ENCODE measurements at places on chromosomes 1 and 21.

DNA sequence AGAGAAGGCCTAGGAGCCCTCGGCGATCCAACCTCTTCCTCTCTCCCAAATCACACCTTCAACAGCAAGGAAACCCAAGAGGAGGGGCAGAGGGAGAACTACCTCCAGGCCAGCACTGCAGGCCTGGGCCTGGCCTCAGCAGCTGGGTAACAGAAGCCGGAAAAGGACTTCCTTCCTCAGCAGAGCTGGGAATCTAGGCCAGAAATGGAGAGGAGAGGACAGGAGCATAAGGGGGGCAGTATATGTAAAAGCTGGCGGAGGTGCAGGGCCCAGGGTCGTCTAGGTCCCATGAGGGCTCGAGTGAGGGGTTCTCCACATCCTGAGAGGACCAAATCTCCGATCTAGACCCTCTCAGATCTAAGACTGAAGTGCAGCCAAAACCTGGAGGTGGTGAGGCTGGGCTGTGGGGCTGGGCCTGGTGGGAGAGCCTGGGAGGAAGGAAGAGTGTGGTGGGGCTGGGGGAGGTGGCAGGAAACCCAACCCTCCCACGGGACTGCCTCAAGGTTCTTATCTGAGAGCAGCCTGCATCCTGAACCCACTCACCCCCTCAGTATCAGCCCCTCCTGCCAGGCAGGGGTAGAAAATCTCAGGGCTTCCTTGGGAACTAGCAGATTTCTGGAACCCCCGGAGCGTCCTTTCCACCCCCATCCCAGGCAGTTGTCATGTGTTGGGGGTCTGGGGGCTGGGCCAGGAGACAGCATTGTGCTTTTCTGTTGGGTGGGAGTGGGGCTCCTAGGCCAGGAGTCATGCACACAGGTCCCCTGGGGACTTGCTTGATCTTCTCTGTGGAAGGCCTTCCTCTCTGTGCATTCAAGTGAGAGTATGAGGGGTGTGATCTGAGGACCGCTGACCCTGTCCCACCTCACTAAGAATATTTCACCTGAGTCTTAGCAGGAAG lies 33.0 kb downstream of the PIK3C2B start:
- DNase-seq: no peak

GRCh38 chr1:97433094-97433823 lies 487.6 kb downstream of the DPYD start:
- no peak for DNase-seq

- DNase-seq: no peak
These were observed 1.7 kb upstream of the ADAR start for GRCh38 chr1:154609398-154610380.

- DNase-seq: no peak
These were observed 31.8 kb downstream of the ZNF644 start for GRCh38 chr1:90989990-90990389.

- DNase-seq: no peak
These were observed 314.9 kb upstream of the DEPDC1 start for GRCh38 chr1:68811806-68812205.

All from stimulated activated CD8-positive, alpha-beta memory T cell treated with anti-CD3 and anti-CD28 coated beads, Interleukin-15, amount 100 ng/mL, for 48 hours (primary cell).